WTC11 (cell line): ENCODE measurements at places on chromosomes 12 and 14.

DNA sequence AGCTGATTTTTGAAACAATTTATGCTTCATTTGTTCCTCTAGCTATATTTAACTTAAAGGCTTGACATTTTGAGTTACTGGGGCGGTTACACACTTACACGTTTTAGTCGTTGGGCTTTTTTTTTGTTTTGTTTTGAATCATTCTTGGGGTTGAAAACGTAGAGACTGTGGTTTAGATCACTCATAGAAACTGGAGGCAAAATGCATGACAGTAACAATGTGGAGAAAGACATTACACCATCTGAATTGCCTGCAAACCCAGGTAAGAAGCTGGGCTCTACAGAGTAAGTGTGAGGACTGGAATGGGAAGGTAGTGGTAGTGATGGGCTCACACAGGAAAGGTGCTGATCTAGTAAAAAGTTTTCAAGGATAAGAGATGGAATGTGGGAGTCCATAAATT is at the start of gene CLEC2D:
Gene CLEC2D (plus strand): TSS at position 180 of the 400 bp plus-strand sequence. CDS start 22 bp downstream, at position 202.
- DNase-seq: no peak

- no peak for DNase-seq
These were observed 12.9 kb downstream of the ANKRD13A start for GRCh38 chr12:110012137-110012536.

DNA sequence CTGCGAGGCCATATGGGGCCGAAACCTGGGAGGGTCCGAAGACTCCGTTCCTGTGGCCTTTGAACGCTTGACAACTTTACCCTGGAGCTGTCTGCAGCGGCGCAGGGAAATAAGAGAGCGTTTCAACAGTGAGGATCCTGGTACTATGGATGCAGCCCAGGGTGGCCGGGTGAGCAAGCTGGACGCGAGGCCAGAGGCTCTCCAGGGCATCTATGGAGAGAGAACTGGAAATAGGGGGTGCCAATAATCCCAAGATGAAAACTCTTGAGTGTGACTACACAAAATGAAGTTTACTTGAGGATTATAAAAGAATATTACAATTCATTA is 1.1 kb upstream of the ABCC9 start:
- DNase-seq: no peak

- no peak for DNase-seq
These were observed 21.1 kb downstream of the PLEKHD1 start for GRCh38 chr14:69505338-69506240.

DNA sequence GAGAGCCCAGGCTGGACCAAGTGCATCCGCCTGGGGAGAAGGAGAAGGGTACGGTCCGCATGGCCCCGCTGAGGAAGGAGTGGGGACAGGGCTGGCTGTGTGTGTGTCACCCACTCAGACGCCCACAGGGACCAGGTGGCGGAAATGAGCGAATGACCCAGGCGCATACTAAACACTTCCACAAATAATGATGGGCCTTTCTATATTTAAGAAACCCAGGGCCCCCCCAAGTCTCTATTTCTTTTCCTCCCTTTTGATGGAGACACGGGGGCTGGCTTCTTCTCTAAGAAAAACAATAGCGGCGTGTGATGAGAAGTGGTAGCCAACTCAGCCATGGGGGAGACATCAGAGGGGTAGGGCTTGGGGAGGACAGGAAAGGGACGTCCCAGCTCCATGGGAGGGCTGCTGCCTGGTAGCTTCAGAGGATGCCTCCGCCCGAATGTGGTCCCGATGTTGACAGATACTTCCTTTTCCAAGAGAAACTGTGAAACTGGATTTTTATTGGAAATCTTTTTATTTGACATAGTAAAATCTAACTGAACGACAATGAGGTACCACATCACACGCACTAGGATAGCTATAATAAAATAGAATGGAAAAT is 6.3 kb upstream of the MAP1LC3B2 start:
- DNase-seq: no peak

DNA sequence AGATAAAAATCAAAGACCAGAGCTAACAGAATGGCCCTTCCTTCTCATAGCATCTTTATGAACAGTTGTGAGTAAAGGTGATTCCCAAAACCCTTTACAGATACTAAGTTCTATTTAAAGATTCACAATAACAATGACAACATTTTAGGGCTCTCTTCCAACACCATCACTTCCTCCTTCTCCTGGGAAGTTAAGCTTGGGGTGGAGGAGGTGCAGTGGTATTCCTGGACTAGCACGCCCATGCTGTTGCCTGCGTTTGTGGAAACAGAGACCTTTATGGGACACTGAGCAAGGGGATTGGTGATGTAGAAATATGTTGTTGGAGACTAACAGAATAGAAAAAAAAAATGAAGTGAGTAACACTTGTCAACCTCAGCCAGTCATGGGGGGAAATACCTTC is 22.5 kb downstream of the SYNE2 start:
- no peak for DNase-seq

GRCh38 chr12:123151457-123152454 is 866 bp upstream of the PITPNM2 start:
- no peak for DNase-seq

GRCh38 chr12:114916541-114916940 is 232.6 kb upstream of the TBX3 start:
- DNase-seq: no peak

DNA sequence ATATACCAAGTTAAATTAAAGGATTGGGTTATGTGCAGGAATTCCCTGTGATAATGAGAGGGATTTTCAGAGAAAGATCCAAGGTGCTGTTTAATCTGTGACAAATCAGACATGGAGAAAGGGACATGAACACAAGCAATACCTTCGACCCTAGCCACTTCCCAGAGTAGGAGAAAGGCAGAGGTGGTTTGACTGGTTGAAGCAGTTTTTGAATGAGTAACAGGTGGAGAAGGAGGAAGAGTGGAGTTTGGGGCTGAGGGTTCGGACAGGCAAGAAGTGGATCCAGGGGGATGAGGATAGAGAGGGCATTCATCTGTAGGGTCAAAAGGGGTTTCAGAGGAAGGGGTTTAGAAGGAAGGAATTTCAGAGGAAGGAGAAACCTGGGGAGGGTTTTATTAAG is 27.4 kb upstream of the A2M start:
- no peak for DNase-seq

DNA sequence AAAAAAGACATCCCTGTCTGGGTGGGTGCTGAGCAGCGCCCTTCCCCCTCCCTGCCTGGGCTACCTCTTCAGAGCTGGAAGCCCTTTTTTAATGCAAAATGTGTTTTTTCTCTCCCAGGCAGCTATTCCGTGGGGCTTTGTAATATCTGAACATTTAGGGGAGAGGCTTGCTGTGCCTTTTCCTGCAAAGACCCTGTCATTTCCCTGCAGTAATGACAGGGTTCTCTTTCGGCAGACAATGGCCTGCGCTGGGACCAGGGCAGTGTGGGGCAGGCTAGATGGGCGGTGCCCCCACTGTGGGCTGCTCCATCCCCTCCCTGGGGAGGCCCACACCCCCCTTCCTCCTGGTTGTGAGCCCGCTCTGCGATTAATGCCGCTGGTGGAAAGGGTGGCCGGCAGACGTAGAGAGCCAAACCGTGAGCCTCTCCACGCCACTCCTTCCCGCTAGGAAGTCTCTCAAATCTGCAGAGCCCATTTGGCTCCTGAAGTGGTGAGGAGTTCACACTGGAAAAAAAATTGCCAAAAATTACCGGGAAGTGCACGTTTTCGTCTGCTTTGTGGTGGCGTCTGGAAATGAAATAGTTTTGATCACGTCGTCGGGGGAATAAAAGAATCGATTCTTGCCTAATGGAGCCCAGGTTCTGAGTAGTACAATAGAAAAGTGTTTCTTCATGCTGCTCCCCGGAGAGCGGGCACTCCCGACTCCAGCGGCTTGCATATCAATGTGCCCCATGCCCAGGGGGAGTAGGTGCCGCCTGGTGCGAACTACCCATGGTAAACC is 31.5 kb downstream of the KIF26A start:
- DNase-seq: no peak

GRCh38 chr14:50425816-50426215 is 29.1 kb upstream of the CDKL1 start:
- DNase-seq: no peak

DNA sequence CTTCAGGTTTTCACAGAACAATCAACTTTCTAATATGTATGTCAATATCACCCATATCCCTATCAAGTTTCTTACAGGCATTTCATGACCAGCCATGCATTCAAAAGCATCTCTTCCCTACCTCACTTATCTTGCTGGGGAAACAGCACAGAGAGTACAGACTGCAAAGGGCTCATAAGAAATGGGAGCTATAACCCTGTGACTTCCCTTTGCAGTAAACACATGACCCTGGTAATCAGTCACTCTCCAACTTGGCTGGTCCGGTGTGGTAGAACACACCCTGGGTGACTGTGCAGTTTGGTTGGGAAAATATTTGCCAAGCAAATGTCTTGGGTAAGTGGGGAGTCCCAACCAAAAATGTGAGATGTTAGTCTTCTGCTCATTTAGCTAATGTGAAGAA is 49.4 kb upstream of the TMCC3 start:
- DNase-seq: no peak

DNA sequence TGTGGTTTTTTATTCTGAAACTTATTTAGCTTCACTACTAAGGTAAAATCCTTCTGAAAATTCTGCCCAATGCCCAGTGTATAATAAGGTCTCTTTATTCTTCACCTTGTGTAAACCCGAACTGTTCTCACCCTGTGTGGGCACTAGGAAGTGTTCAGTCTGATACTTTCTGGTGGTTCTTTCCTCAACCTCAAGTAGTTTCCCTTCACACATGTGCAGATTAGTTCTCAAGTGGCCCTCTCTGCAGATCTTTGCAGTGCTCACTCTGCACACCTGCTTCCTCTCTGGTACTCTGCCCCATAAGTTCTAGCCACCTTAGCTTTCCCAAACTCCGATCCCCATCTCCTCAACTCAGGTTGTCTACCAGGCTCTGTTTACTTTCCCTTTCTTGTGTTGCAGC is 61.6 kb downstream of the RAD51B start:
- DNase-seq: no peak

GRCh38 chr14:33435911-33436689 is 497.4 kb downstream of the NPAS3 start:
- no peak for DNase-seq

- no peak for DNase-seq
These were observed 32.7 kb upstream of the FAR2 start for GRCh38 chr12:29116414-29116813.

DNA sequence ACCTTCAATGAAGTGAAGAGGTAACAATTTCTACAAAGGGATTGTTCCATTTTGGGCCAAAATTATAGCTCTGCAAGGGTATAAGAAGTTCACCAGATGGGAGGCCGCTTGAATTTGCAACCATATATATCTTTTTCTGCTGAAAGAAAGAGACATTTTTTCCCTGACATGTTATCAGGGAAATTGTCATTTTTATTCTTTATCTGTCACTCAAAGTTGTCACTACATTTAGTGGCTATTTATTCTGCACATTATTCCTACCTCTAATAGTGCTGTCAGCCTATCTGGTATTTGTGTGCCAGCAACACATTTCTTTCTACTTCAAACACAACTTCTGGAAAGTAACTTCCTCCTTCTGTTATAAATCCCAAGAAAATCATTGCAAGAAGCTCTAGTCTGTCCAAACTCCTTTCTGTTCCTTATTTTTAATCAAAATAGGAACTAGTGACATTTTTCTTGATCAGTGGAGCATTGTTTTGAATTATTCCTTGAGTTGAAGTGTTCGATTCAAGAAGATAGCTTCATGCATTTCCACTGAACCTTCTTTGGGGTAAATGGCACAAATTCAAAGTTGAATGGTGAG is 137.9 kb upstream of the ATP2B1 start:
- no peak for DNase-seq

DNA sequence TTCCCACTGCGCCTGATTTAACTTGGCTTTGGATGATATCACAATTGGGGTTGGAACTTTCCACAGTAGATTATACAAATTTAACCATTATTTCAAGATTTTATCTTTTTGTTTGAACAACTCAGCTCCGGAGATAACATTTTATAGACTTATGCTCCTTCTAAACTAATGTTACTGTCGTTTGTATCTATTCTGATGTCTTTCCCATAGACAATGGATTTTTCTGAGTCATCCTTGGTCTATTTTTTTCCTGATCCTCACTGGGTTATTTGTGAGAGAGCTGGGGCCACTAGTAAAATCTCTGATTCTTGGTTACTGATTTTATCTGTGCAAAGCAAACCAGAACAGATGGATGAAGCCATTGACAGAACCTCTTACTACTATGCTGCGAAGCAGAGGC is 175.1 kb downstream of the SLC38A4 start:
- DNase-seq: no peak

- peak; percentile 33 for DNase-seq
These were observed 3.5 kb downstream of the AICDA start for GRCh38 chr12:8609061-8609570.

DNA sequence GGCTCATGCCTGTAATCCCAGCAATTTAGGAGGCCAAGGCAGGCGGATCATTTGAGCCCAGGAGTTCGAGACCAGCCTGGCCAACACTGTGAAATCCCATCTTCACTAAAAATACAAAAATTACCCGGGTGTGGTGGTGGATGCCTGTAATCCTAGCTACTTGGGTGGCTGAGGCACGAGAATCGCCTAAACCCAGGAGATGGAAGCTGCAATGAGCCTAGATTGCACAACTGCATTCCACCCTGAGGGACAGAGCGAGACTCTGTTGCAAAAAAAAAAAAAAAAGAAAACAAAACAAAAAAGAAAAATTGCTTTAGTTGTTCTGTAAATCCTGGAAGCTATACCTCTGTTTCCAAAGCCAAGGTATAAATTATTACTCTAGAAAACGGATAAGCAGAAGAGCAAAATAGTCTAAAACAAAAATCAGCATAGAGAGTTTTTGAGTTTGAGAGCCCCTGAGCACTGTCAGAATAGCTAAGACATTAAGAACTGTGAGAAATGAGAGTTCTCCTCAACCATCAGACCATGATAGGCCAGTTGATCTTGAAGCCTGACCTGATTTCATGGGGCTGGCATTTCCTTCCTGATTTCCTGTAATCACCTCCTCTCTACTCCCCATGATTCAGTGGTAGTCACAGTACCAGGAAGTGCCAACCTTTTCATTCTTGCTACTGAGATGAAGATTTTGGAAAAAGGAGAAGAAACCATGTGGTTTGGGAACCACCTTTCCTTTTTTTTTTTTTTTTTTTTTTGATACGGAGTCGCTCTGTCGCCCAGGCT is 31.7 kb downstream of the ATP2A2 start:
- DNase-seq: no peak

- DNase-seq: no peak
These were observed 326.1 kb downstream of the PDZRN4 start for GRCh38 chr12:41514021-41514777.

DNA sequence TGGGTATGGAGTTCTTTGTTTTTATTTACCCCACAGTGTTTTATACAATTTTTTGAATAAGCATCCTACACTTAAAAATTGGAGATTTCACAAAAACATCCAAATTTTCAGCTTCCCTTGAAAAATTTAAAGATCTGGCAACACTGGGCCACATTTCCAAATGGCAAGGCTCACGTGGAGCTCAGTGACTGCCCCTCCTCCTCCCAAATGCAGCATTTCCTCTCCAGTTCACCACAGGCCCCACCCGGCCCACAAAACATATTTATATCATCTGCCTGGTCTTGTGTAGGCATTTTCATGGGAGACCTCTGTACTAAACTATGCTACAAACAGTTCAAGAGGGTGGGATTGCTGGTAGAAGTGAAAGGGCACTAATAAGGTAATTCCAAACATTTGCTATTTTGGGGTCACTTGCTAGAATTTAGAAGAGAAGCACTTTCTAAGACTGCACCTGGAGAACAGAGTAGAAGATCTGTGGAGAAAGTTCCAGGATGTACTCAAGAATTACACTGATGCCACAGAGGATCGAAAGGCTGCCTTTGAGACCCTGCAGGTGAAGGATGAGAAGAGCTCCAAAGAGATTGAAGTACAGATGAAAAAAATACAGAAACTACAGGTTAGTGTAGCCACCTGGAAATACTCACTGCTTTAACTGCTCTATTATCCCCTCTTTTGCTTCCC is 7.3 kb downstream of the FKBP11 start:
- DNase-seq: no peak
